ENCODE measurements at places on chromosomes 3 and 15.

- DNase-seq = no peak
Measured at GRCh38 chr15:27454281-27455075, 483.5 kb downstream of the GABRG3 start.

DNA sequence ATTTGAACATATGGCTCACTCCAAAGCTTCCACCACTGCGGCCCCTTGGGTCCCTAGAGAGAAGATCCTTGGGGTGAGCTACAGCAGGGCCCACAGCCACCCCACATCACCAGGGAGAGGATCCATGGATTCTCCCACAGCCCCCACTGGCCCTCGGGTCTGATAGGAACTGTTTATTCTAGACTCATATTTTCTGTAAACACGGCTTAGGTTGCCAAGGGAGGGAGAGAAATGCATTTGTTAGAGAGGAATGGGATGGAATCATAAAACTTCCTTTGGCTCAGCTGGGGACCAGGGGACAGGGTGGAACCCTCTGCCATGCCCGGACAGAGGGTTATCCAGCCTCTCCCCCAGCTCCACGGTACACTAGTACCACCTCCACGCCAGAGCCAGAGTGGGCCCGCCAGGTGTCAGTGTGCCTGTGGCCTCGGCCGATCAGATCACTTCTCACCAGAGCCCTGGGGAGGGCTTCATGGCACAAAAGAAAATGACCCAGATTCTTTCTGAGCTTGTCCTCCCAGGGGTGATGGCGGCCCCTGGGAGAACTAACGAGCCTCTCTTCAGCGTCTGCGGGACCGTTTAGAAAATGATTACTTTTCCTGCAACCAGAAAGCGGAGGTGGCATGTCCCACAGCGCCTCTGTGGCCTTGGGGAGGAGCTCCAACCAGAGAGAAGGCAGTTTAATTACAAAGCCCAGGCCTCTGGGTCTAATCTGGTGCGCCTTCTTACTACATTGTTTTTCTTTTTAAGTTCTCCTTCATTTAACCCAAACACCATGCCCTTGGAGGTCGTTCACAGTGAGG lies 33.7 kb downstream of the ADCY5 start:
- no peak for DNase-seq

DNA sequence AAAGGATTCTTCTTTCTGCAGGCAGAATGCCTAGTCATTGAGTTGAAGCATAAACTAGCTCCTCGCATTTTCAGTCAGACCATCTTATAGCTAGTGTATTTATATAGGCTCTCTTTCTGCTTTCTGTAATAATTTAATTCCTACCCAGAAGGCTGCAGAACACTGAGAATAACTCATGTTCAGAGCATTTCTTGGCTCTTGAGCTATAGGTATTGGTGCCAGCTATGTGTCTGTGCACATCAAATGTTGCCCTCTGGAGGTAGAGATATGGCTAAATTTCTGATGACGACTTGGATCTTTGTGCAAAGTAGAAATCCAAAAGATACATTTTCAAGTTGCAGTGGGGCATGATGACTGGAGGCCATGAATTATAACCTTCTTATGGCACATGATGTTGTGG lies 336.2 kb upstream of the TPM1 start:
- DNase-seq = peak; percentile 16

- DNase-seq = no peak
Measured at GRCh38 chr15:90436952-90437351, 48.9 kb downstream of the IQGAP1 start.

- no peak for DNase-seq
Measured at GRCh38 chr15:55900019-55900418, 93.4 kb downstream of the NEDD4 start.

GRCh38 chr3:72995337-72995736 lies 1.3 kb upstream of the PPP4R2 start:
- DNase-seq = no peak

DNA sequence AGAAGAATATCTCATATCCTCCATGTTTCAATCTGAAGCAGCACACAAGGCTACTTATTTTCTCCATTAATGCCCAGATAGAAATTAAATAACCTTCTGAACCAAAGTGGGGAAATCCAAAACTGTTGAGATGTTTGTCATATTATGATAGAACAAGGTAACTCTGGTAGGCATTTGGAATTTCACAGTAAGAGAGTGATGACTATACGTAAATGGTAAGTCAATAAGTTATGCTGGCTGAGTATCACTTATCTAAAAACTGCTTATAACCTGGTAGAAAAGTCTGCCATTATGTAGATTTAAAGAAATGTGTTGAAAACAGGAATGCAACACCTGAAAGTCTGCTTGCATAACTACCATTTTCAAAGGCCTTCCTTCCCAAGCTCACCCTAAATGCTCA lies 17.2 kb upstream of the SLC12A8 start:
- DNase-seq = no peak

GRCh38 chr3:154224866-154225265 lies 99.4 kb downstream of the DHX36 start:
- no peak for DNase-seq

DNA sequence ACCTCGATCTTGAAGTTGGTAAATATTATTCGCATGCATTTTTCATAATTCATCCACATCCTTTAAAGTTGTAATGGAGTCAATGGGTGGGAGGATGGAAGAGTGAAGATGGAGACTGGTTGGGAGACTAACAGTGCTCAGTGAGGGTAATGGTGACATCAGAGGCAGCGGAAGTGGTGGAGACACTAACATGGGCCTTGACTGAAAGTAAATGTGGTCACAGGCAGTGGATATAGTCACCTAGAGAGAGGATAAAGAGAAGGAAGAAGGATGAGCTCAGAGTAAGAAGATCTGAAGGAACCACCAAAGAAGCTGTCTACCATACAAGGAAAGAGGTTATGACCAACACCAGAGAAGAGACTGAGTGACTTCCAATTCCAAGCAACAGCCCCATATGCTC lies 281.6 kb upstream of the STT3B start:
- no peak for DNase-seq

DNA sequence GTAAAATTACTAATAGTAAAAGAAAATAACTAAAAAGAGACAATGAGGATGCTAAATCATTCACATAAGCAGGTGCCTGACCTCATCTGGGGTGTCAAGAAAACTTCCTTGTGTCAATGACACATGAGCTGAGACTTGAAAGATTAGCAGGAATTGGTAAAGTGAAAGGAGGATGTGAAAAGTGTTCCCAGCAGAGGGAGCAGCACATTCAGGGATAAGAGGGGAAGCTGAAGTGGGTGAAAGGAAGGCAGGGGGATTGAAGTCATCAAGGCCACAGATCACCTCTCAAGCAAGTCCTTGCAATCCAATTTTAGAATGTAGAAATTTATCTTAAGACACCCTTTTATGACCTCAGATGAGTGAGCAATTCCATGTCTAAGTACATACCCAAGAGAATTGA lies 60.2 kb upstream of the ACP3 start:
- peak; percentile 38 for DNase-seq

Data from LHCN-M2 (cell line).